ENCODE measurements at places on chromosomes 2 and 18. TPM values are rescaled to one million over a fixed set of nuclear protein-coding genes. Genes with fewer than 3 reads are reported as not detected.

The HOXD13 gene
- total RNA-seq, result not detected

The NYAP2 gene
- 21.9 TPM for total RNA-seq

The POTEI gene
- 0.31 TPM for total RNA-seq

The UGT1A3 gene
- total RNA-seq, result not detected

The SEH1L gene
- total RNA-seq, result 54.5 TPM

The MDH1B gene
- 4.7 TPM for total RNA-seq

The CPSF3 gene
- 41.6 TPM for total RNA-seq

Data from parietal lobe (tissue), 2 donors.